ENCODE measurements at places on chromosomes 11 and 22. TPM values are rescaled to one million over a fixed set of nuclear protein-coding genes. Genes with fewer than 3 reads are reported as not detected.

DNA sequence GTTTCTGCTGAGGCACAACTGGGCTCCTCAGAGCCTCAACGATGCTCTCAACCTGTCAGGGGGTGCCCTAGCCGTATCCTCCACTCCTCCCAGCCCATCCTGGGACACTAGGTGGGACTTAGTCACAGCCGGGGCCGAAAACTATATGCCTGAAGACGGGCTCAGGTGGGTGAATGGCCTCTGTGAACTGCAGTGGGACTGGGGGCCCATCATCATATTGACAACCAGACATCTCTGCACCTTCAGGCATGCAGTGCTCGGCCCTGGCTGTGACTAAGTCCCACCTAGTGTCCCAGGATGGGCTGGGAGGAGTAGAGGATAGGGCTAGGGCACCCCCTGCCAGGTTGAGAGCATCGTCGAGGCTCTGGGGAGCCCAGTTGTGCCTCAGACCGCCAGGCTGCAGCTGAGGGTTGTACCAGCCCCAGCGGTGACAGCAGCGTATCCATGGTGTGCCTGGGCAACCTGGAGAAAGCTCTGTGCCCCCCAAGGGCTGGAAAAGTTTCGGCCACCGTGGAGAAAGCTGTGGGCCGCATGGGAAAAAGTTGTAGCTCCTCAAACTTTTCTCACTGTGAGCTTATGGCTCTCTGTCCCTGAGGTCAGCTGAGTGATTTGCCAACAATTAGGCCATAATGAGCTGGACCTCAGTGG, 88.9 kb downstream of the RRM1 start:
- no peak overlapping the region for H3K27ac ChIP-seq
- no peaks in the 10 kb centered on the region for H3K36me3 ChIP-seq
- no peak overlapping the region for H3K4me3 ChIP-seq
- H3K4me1 ChIP-seq: peaks cover 9% of the 10 kb centered on the region

GRCh38 chr22:24497841-24498258, 2.7 kb downstream of the UPB1 start:
- H3K36me3 ChIP-seq: no peaks in the 10 kb centered on the region
- H3K27me3 ChIP-seq: peaks cover 25% of the 10 kb centered on the region
- no peak for DNase-seq
- H3K4me1 ChIP-seq: peaks cover 10% of the 10 kb centered on the region

GRCh38 chr11:93067881-93068390, 98.5 kb downstream of the MTNR1B start:
- no peak overlapping the region for H3K27ac ChIP-seq
- H3K27me3 ChIP-seq: peaks cover 19% of the 10 kb centered on the region
- no peaks in the 10 kb centered on the region for H3K4me1 ChIP-seq
- H3K36me3 ChIP-seq: no peaks in the 10 kb centered on the region
- H3K4me3 ChIP-seq: no peak overlapping the region

DNA sequence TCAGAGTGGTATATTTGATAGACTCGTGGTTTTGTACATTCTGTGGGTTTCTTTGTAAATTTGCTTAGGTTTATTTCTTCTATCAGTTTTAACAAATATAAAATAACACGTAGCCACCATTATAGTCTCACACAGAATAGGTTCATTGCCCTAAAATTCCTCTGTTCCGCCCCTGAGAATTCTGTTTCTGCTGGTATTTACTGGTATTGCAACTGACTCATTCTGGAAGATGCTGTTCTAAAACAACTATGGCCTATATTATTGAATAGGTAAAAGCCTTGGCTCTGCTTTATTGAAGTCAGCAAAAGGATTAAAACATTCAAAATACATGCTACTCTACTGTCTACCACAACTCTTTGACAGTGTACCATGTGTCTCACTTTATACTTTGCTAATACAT, 119.1 kb upstream of the CHORDC1 start:
- no peaks in the 10 kb centered on the region for H3K4me1 ChIP-seq
- DNase-seq: no peak
- H3K27ac ChIP-seq: no peak overlapping the region
- no peaks in the 10 kb centered on the region for H3K36me3 ChIP-seq

DNA sequence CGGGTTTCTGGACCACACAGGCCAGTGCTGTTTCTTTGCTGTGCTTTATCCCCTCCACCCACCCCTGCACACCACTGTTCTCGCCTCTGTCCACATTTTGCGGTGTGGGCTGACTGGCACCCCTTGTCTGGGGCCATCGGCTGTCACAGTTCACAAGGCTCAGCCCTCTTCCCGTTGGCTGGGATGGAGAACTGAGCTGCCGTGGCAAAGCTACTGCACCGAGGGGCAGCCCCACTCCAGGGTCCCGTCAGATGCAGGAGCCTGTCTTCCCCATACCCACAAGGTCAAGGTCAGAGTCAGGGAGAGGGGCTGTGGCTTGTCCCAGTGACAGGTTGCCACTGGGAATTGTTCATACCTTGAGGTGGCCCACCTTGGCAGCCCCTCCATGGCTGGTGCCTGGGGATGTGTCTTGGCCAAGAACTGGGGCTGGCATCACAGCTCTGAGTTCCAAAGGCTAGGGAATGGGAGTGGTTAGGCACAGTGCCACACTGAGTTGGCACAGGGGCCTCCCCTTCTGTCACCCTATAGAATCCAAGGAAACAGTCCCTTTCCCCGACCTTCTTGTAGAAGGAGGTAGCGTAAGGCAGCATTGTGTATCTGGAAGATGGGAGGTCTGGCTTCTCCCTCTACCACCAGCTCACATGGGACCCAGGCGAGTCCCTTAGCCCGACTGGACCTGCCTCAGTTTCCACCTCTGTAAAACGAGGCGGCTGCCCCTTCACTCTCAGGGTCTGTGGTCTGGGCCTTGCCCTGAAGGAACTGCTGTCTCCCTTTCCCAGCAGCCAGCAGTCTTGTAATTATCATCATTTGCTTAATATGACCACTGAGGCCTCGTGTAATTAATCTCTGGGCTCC, 3.4 kb downstream of the GRK2 start:
- DNase-seq: no peak
- peak overlapping the region; percentile 98 for H3K4me3 ChIP-seq
- no peaks in the 10 kb centered on the region for H3K27me3 ChIP-seq
- peaks cover 73% of the 10 kb centered on the region for H3K4me1 ChIP-seq
- H3K36me3 ChIP-seq: peaks cover 12% of the 10 kb centered on the region

Gene DDX25
- not detected for total RNA-seq

- H3K4me1 ChIP-seq: peaks cover 13% of the 10 kb centered on the region
- DNase-seq: no peak
- peaks cover 9% of the 10 kb centered on the region for H3K36me3 ChIP-seq
- H3K27ac ChIP-seq: peak overlapping the region; percentile 54
- H3K4me3 ChIP-seq: no peak overlapping the region
Measured at GRCh38 chr11:117862019-117862725, 14.3 kb downstream of the FXYD6 start.

GRCh38 chr11:130165601-130166456, 6.2 kb downstream of the ST14 start:
- H3K36me3 ChIP-seq: peaks cover 3% of the 10 kb centered on the region
- no peak overlapping the region for H3K4me3 ChIP-seq
- peaks cover 81% of the 10 kb centered on the region for H3K27me3 ChIP-seq
- H3K4me1 ChIP-seq: peaks cover 12% of the 10 kb centered on the region

DNA sequence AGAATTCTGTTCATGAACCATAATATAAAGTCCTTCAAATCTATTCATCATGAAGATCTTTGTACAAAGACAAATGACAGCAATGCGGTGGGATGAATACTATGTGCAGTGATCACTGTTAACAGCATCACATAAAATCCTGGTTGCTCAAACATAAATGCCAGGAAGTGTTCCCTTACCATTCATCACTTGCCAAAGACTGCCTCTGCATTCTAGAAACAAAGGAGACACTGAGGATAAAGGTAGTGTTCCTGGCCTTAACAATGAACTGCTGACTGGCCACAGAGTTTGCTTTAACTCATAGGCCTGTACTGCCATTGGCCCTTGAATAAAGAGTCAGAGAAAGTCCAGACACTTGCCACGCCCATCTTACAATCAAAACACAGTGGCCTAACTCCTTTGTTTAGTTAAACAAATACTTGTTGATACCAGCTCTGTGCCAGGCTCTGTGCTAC, 29.5 kb downstream of the C2CD3 start:
- H3K27me3 ChIP-seq: no peaks in the 10 kb centered on the region
- peaks cover 10% of the 10 kb centered on the region for H3K36me3 ChIP-seq
- no peak overlapping the region for H3K4me3 ChIP-seq
- no peak overlapping the region for H3K27ac ChIP-seq
- peaks cover 11% of the 10 kb centered on the region for H3K4me1 ChIP-seq

DNA sequence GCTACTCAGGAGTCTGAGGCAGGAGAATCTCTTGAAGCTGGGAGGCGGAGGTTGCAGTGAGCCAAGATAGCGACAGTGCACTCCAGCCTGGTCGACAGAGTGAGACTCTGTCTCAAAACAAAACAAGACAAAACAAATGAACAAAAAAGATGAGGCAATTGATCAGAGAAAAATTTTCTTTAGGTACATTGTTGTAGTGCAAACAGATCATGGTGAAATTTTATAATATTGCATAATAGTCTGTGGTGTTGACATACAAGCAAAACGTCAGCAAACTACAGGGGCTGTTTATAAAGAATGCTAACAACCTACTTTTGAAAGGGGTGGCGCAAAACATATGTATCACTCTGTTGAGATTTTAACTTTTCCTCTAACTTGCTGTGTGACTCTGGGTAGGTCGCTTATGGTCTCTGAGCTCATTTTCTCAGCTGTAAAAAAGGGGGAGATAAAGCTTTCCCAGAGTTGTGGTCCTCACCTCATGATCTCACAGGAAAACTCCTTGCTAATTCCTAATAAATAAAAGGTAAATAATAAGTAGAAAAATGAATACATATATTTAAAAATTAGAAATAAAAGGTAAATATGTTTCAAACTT, 64.8 kb upstream of the NUP160 start:
- H3K27ac ChIP-seq: peak overlapping the region; percentile 9
- H3K27me3 ChIP-seq: no peaks in the 10 kb centered on the region
- no peak for DNase-seq
- no peaks in the 10 kb centered on the region for H3K36me3 ChIP-seq
- no peak overlapping the region for H3K4me3 ChIP-seq

Data from T-helper 17 cell (primary cell).